ENCODE measurements at places on chromosomes 16 and 17. TPM values are rescaled to one million over a fixed set of nuclear protein-coding genes. Genes with fewer than 3 reads are reported as not detected.

GRCh38 chr17:49093131-49093530 is 39.4 kb upstream of the B4GALNT2 start:
- H3K27ac ChIP-seq = no peak overlapping the region
- no peak for DNase-seq
- no peaks in the 10 kb centered on the region for H3K4me1 ChIP-seq
- no peak overlapping the region for H3K4me3 ChIP-seq
- no peaks in the 10 kb centered on the region for H3K36me3 ChIP-seq

DNA sequence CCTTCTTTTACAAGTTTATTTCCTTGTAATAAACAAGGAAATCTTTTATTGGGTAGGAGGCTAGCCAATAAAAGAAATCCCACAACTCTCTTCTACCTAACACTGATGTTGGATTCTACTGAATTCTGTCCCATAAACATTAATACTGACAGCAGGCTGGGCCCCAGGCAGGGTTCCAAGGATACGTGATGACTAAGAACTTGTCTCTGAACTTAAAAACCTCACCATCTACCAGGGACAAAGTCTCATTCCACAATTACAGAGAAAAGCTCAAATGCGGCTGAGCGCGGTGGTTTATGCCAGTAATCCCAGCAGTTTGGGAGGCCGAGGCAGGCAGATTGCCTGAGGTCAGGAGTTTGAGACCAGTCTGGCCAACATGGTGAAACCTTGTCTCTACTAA is 64.9 kb downstream of the ARHGAP17 start:
- H3K4me1 ChIP-seq = no peaks in the 10 kb centered on the region
- no peaks in the 10 kb centered on the region for H3K36me3 ChIP-seq
- no peak overlapping the region for H3K4me3 ChIP-seq
- H3K27me3 ChIP-seq = no peaks in the 10 kb centered on the region
- H3K27ac ChIP-seq = no peak overlapping the region

GRCh38 chr17:79547586-79547985 is 63.3 kb downstream of the RBFOX3 start:
- H3K4me3 ChIP-seq = no peak overlapping the region
- no peak for DNase-seq
- H3K27ac ChIP-seq = no peak overlapping the region
- no peaks in the 10 kb centered on the region for H3K27me3 ChIP-seq
- H3K4me1 ChIP-seq = no peaks in the 10 kb centered on the region
- H3K36me3 ChIP-seq = no peaks in the 10 kb centered on the region

DNA sequence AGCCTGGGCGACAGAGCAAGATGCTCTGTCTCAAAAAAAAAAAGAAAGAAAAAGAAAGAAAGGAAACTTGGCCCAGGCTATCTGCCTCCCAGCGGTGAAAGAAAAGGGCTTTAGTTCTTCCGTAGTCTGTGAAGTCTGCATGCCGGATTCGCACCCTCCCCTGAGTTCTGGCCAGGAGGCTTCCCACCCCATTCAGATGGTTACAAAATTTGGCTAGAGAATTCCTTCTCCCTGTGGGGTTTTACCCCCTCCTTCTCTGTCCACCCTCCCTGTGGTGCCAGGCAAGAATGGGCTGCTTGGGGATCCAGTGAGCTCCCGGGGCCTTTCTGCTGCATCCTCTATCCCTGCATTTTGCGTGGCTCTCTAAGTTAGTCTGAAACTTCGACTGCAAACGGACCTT is 37.8 kb downstream of the PAFAH1B1 start:
- no peak overlapping the region for H3K27ac ChIP-seq
- H3K27me3 ChIP-seq = no peaks in the 10 kb centered on the region
- no peak for DNase-seq
- H3K4me3 ChIP-seq = no peak overlapping the region
- H3K36me3 ChIP-seq = no peaks in the 10 kb centered on the region
- peaks cover 3% of the 10 kb centered on the region for H3K4me1 ChIP-seq

GRCh38 chr16:77663711-77664110 is 58.6 kb upstream of the NUDT7 start:
- no peak overlapping the region for H3K4me3 ChIP-seq
- DNase-seq = no peak
- no peak overlapping the region for H3K27ac ChIP-seq
- no peaks in the 10 kb centered on the region for H3K4me1 ChIP-seq

GRCh38 chr17:10316801-10317542 is 55.8 kb downstream of the MYH13 start:
- peak; percentile 42 for DNase-seq
- no peaks in the 10 kb centered on the region for H3K4me1 ChIP-seq
- no peak overlapping the region for H3K4me3 ChIP-seq
- no peaks in the 10 kb centered on the region for H3K36me3 ChIP-seq

GRCh38 chr16:82293671-82294070 is 123.6 kb upstream of the MPHOSPH6 start:
- DNase-seq = no peak
- no peaks in the 10 kb centered on the region for H3K36me3 ChIP-seq
- no peaks in the 10 kb centered on the region for H3K4me1 ChIP-seq

- no peak overlapping the region for H3K4me3 ChIP-seq
- H3K27ac ChIP-seq = peak overlapping the region; percentile 66
- no peaks in the 10 kb centered on the region for H3K27me3 ChIP-seq
These were observed 121.5 kb downstream of the CCDC182 start for GRCh38 chr17:57623620-57624019.

DNA sequence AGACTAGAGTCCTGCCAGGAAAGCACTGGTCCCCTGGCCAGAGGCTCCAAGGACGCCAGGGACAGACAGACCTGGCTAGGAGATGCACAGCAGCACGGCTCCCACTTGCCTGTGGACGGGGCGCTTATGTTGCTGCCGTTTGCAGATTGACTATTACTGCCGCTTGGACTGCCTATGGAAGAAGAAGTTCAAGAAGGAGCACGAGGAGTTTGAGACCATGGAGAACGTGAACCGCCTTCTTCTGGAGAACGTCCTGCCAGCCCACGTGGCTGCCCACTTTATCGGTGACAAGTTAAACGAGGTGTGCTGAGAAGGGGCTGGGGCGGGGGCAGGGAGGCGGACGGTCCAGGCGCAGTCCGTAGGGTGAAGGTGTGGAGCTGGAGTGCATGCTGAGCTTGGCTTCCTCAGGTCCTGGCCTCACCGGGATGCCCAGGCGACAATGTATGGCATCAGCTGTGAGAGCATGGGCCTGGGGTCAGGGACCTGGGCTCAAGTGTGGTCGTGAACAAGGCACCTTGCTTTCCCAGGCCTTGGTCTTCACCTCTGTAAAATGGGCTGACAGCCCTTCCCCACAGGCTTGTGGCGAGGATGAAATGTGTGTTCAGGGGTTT is 45.6 kb downstream of the ADCY7 start:
- H3K27me3 ChIP-seq = no peaks in the 10 kb centered on the region
- H3K4me1 ChIP-seq = peaks cover 19% of the 10 kb centered on the region
- H3K4me3 ChIP-seq = no peak overlapping the region
- H3K36me3 ChIP-seq = no peaks in the 10 kb centered on the region
- no peak for DNase-seq

- DNase-seq = no peak
- no peak overlapping the region for H3K4me3 ChIP-seq
- H3K27ac ChIP-seq = no peak overlapping the region
- peaks cover 13% of the 10 kb centered on the region for H3K4me1 ChIP-seq
These were observed 18.9 kb upstream of the TBX21 start for GRCh38 chr17:47713980-47714700.

GRCh38 chr17:58308173-58308984 is 20.2 kb downstream of the TSPOAP1 start:
- H3K4me1 ChIP-seq = no peaks in the 10 kb centered on the region
- no peaks in the 10 kb centered on the region for H3K36me3 ChIP-seq
- no peak overlapping the region for H3K4me3 ChIP-seq
- no peak overlapping the region for H3K27ac ChIP-seq
- DNase-seq = peak; percentile 83

DNA sequence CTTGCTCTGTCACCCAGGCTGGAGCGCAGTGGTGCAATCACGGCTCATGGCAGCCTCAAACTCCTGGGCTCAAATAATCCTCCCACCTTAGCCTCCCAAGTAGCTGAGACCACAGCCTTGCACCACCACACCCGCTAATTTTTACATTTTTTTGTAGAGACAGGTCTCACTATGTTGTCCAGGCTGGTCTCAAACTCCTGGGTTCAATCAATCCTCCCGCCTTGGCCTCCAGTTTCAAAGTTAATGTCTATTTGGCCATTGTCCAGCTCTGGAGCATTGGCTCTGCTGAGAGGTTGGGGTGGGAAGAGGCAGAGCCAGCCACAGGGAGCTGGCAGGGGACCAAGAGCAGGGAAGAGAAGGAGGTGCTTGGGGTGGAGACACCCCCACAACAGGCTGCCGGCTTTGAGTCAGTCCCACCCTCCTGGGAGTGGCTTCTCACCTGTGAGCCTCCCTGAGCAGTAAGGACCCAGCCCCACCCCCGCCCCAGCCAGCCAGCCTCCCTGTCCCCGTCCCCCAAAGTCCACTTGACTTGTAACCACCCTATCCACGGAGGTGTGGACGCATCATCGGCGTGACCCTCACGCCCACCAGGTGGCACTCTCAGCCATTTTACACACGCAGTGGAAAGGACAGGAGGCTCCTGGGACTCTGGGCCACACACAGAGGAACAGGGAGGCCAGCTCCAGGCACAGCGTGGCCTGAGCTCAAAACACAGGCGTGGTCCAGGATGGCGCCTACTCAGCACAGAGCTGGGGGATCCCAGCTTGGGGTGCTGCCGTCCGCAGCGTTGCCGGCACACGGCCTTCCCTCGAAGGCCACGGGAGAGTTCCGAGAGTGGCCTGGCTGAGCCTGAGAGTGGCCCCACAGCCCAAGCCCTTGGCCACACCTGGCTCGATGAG is 22.8 kb upstream of the PVALEF start:
- no peaks in the 10 kb centered on the region for H3K36me3 ChIP-seq
- DNase-seq = no peak
- H3K4me1 ChIP-seq = peaks cover 17% of the 10 kb centered on the region
- no peak overlapping the region for H3K4me3 ChIP-seq

DNA sequence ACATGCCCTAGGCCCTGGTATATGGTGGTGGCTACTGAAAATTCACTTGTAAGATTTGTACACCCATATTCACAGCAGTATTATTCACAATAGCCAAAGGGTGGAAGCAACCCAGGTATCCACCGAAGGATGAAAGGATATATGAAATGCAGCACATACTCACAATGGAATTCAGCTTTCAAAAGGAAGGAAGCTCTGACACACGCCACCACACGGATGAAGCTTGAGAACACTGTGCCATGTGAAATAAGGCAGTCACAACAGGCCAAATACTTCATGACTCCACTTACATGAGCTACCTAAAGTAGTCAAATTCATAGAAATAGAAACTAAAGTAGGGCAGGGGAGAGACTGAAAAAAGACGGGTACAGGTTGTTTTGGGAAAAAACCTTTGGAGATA is 2.9 kb downstream of the XPO6 start:
- peaks cover 6% of the 10 kb centered on the region for H3K4me1 ChIP-seq
- no peak for DNase-seq
- no peak overlapping the region for H3K27ac ChIP-seq
- H3K4me3 ChIP-seq = peak overlapping the region; percentile 95

- no peaks in the 10 kb centered on the region for H3K27me3 ChIP-seq
- H3K36me3 ChIP-seq = no peaks in the 10 kb centered on the region
- no peak overlapping the region for H3K27ac ChIP-seq
- DNase-seq = no peak
- no peak overlapping the region for H3K4me3 ChIP-seq
These were observed 23.8 kb downstream of the TMEM94 start for GRCh38 chr17:75480281-75480680.

DNA sequence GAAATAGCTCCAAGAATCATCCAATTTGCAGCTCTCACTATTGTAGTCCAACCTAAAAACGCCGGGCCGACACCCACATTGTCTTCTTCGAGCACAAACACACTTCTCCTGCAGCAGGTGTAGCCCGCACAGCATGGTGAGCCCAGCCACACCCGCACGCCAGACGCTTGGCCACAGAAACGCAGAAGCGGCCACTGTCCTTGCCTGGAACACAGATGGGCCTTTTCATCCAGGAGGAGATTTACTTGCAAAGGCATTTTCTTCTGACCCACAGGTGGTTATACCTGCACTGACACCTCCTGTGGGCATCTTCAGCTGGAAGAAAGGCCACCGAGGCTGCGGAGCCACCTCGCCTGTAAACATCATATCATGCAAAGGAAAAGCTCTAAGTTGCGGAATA is 98.4 kb downstream of the ADCY9 start:
- H3K36me3 ChIP-seq = no peaks in the 10 kb centered on the region
- no peak overlapping the region for H3K27ac ChIP-seq
- no peak overlapping the region for H3K4me3 ChIP-seq
- H3K4me1 ChIP-seq = peaks cover 55% of the 10 kb centered on the region
- no peaks in the 10 kb centered on the region for H3K27me3 ChIP-seq

DNA sequence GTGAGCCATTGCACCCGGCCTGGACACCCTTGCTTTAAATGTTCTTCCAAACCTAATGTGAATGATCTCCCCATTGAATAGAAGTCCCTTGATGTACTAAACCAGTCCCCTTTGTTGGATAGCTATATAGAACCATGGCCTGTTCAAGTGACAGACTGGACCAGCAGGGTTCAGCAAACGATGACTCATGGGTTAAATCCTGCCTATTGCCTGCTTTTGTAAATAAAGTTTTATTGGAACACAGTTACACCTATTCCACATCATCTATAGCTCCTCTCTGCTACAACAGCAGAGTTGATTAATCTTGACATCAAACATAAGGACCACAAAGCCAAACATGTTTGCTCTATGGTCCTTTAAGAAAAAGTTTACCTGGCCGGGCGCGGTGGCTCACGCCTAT is 56.1 kb downstream of the CRISPLD2 start:
- no peaks in the 10 kb centered on the region for H3K4me1 ChIP-seq
- no peak overlapping the region for H3K27ac ChIP-seq
- no peak for DNase-seq
- peaks cover 48% of the 10 kb centered on the region for H3K36me3 ChIP-seq
- no peak overlapping the region for H3K4me3 ChIP-seq
- H3K27me3 ChIP-seq = no peaks in the 10 kb centered on the region

GRCh38 chr16:56163938-56164337 is 27.4 kb upstream of the GNAO1 start:
- DNase-seq = no peak
- H3K27ac ChIP-seq = no peak overlapping the region
- H3K4me3 ChIP-seq = no peak overlapping the region
- no peaks in the 10 kb centered on the region for H3K36me3 ChIP-seq

DNA sequence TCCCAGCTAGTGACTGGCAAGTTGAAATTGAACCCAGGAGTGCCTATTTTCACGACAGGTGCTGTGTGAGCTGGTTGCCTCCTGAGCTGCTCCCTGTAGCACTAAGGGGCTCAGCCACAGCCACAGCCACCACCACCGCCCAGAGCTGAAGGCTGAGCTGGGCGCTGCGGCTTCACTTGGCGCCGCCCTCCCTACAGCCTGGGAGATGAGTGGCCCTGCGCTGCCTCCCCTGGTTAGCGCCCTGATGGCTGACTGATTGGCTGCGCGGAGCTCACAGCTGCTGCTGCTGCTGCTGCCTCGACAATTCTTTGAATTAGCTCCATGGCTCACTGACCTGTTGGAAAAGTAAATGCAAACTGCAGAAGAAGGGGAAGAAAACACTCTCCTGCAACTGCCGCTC is 91.8 kb upstream of the TMEM132E start:
- no peak overlapping the region for H3K27ac ChIP-seq
- H3K4me1 ChIP-seq = no peaks in the 10 kb centered on the region
- DNase-seq = no peak

Gene SLC12A3
- total RNA-seq = not detected

Gene CHST5
- 0.09 TPM for total RNA-seq

Gene ABCA3
- total RNA-seq = 329 TPM

Measured in left lung (tissue), 14 donors.